ENCODE measurements at places on chromosomes 13 and 19. TPM values are rescaled to one million over a fixed set of nuclear protein-coding genes. Genes with fewer than 3 reads are reported as not detected.

Gene GARIN5B
- total RNA-seq, result not detected

Gene CASP14
- total RNA-seq, result not detected

Gene KCNN1
- not detected for total RNA-seq

Gene CYP2F1
- not detected for total RNA-seq

Gene NLRP5
- total RNA-seq, result not detected

Gene PLA2G4C
- 9.4 TPM for total RNA-seq

Gene ZNF568
- 4.2 TPM for total RNA-seq

Gene MEF2B
- total RNA-seq, result 0.20 TPM

Gene ZNF444
- 28.2 TPM for total RNA-seq

Gene PBX4
- total RNA-seq, result 2.6 TPM

Gene MADCAM1
- not detected for total RNA-seq

All from renal cortical epithelial cell (primary cell).